ENCODE measurements at places on chromosomes 7 and 10.

- no peak for DNase-seq
These were observed 73.9 kb downstream of the PDGFA start for GRCh38 chr7:445563-446288.

- DNase-seq: no peak
These were observed 826 bp downstream of the PODXL start for GRCh38 chr7:131555552-131556052.

DNA sequence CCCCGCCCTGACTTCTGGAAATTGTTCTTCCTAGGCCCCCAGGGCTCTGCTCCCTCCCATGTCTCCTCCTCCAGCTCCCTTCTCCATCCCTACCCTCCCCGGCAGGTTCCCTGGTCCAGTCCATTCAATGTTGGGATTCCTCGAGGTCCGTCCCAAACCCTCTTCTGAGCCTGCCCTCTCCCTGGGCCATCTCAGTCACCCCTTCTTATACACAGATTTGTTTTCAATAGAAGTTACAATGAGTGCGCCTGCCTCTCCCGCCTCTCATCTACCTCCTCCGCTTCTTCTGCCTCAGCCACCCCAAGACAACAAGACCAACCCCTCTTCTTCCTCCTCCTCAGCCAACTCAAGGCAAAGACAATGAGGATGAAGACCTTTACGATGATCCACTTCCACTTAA is 67.9 kb downstream of the OAT start:
- DNase-seq: no peak

DNA sequence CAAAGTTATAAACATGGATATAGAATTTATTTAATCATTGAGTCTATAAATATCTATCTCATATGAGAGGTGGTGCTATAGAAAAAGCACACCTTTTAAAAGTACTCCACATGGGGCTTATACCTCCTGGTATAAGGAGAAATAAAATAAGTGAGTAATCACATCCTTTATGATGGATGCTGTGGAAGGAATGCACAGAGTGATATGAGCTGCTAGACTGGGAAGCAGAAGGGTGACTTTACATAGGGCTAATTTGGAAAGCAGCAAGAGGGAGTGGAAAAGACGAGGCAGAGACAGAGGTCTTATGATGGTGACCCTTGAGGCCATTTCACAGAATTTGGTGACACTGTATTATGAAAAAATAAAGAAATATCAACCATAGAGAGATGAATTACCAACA is 59.4 kb upstream of the AHR start:
- no peak for DNase-seq

DNA sequence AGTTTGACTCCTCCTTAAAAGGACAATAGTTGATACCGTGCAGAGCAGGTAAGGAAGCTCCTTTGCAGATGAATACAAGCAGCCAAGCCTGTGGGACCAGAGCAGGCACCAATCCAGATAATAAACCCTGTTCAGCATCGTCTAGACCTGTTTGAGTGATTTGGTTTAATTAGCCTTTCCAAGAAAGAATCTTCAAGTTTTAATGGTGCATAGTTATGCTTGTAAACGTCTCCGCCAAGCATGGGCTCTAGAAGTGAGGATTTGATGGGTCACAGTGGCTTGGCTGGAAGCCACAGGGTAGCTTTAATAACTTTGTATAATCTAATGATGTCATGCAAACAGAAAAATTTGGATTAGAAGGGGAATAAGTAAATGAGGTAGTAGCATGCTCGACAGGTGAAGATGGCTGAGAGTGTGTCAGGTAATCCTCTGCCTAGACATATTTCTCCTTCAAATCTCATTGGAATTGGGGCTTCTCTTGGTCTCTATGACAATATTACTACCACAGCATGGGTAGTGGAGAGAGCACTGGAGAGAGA is 188.4 kb downstream of the DYNC1I1 start:
- no peak for DNase-seq

DNA sequence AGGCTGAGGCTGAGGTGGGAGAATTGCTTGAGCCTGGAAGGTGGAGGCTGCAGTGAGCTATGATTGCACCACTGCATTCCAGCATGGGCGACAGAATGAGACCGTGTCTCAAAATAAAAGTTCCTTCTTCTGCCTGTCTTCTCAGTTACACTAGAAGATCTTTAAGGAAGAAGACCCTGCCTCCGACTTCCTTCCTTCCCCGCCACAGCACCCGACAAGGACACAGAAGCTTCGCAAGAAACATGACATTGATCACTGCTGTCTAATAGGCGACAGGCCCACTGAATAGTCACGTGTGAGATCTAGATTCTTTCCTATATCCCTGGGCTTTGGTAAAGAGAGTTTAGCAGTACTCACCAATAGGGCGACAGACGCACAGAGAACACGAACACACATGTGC is 118.2 kb downstream of the PRPF18 start:
- no peak for DNase-seq
